ENCODE measurements at places on chromosomes 12 and 14.
A peak's percentile ranks its signal among the peaks of the same experiment; 100 is the strongest.

DNA sequence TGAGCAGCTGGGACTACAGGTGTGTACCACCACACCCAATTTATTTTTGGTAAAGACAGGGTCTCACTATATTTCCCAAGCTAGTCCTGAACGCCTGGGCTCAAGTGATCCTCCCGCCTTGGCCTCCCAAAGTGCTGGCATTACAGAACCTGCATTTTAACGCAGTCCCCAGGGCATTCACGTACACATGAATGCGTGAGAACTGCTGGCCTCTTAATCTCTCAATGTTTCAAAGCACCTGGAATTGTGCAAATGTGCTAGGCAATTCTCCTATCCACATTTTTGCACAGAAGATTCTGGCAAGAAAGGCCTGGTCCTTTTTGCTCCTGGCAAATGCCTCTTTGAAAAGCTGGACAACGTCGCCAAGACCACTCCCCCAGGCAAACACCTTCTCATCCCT lies 35.2 kb downstream of the TESC start:
- no peak for DNase-seq

- DNase-seq: no peak
Observed at GRCh38 chr14:35368139-35368460, 36.4 kb downstream of the NFKBIA start.

GRCh38 chr12:79252358-79253075 lies 387.9 kb downstream of the SYT1 start:
- DNase-seq: no peak

DNA sequence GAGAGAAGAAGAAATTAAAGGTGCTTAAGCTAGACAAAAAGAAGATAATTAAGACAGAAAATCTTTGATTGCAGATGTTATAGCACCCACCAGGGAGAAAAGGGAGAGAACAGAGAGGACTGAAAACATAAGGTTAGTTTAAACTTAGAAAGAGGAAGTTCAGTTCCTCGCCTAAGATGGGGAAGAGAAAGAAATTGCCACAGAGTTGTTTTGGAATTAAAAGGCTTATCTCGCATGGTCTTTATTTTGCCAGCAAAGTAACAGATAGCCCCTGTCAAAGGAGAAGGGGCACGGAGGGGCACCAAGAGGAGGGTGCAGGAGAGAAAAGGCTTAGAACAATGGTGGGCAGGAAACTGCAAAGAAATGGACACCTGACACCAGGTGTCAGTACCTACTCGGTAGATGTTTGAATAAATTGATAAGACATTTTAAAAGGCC lies 17.8 kb upstream of the OXA1L start:
- peak; percentile 22 for DNase-seq

- DNase-seq: peak; percentile 7
Observed at GRCh38 chr14:35196571-35196970, 74.2 kb downstream of the PRORP start.

DNA sequence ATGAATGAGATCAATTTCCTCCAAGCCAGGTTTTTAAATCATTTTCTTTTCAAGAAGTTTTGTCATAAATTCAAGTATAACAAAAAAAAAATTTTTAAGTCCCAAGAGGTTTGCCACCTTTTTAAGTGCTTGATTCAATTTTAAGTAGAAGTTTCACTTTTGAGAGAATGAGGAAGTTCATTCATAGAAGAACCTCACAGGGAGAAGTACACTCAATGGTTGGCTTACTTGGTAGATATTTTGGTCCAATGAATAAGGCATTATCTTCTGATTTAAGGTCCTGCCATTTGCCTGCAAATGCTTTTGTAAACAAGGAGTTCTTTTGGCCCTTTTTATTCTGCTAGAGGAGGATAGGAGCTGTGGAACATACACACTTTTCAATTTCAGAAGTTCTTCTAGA lies 96.7 kb upstream of the NOVA1 start:
- no peak for DNase-seq

- DNase-seq: no peak
Observed at GRCh38 chr12:131687346-131688125, 23.4 kb upstream of the SFSWAP start.

- no peak for DNase-seq
Observed at GRCh38 chr12:20155374-20155773, 213.0 kb upstream of the PDE3A start.

GRCh38 chr14:94163796-94164195 lies 10.3 kb upstream of the PPP4R4 start:
- DNase-seq: no peak

DNA sequence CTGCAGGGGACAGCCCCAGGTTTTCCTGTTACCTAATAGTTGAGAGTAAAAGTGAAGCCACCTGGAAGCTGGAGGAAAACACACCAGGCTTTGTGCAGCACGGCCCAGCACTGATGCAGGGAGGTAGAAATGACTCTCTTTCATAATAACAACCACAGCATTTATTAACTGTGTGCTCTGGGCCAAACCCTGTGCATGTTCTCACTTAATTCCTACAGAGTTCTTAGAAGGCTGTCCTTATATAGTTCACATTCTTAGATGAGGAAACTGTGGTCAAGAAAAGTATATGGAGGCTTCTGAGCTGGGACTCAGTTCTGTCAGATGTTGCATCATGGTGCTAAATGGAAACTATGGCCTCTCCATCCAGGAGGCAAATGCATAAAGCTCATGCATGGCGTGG lies 100.0 kb downstream of the PAPOLA start:
- DNase-seq: no peak

- DNase-seq: peak; percentile 41
Observed at GRCh38 chr12:125330645-125331341, 265.6 kb downstream of the AACS start.

- no peak for DNase-seq
Observed at GRCh38 chr12:116666305-116666673, 71.6 kb downstream of the SPRING1 start.

- peak; percentile 46 for DNase-seq
Observed at GRCh38 chr14:77124345-77125280, 17.0 kb downstream of the ZDHHC22 start.

- peak; percentile 40 for DNase-seq
Observed at GRCh38 chr14:97180304-97181200, 383.4 kb downstream of the VRK1 start.

DNA sequence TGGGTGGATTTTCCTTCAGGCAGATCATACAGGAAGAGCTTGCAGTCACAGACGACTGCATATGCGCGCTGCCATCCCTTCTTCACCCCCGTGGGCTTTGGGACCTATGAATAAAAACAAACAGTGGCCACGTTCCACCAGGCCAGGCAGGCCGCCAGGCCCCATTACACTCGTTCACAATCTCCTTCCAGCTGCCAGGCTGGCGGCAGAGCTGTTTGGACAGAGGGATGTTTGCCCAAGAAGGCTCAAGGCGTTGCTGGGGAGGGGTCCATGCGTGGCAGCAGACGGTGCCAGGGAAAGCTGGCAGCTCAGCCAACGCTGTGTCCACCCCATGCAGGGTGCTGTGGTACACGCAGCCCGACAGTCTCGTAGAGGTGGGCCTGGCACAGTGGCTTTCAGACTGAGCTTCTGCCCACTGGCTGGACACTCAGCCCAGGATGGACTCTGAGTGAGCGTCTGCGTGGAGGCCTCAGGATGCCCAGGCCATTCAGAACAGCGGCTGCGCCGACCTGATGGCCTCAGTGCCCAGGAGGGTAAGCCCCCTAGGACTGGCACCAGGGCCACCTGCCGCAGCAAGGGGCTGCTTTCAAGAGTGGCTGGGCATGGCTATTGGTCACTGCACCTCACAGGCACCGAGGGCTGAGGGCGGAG lies 27.5 kb downstream of the AMN start:
- no peak for DNase-seq

- DNase-seq: peak; percentile 15
Observed at GRCh38 chr14:22177870-22178269, 411.2 kb downstream of the DAD1 start.

GRCh38 chr14:77086951-77087350 lies 11.1 kb upstream of the CIPC start:
- no peak for DNase-seq

GRCh38 chr12:47967461-47968321 lies 4.3 kb downstream of the TMEM106C start:
- no peak for DNase-seq

GRCh38 chr14:104393199-104393897 lies 186.2 kb upstream of the C14orf180 start:
- DNase-seq: no peak

DNA sequence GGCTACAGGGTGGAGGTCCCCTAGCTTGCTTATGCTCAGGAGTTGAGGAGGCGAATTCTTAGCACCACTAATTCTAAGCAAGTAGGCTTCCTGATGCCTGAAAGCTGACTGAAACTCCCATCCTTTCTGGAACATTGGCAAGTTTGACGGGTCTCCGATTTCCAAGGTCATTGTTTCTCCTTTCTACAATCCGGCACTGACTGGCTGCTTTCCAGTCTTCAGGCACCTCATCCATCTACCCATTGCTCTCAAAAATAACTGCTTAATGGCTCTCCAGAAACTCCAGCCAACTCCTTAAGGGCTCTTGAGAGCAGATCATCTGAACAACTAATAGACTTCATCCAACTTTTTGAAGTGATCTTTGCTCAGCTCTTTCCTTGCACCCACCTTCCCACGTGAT lies 13.3 kb downstream of the REM2 start:
- no peak for DNase-seq

DNA sequence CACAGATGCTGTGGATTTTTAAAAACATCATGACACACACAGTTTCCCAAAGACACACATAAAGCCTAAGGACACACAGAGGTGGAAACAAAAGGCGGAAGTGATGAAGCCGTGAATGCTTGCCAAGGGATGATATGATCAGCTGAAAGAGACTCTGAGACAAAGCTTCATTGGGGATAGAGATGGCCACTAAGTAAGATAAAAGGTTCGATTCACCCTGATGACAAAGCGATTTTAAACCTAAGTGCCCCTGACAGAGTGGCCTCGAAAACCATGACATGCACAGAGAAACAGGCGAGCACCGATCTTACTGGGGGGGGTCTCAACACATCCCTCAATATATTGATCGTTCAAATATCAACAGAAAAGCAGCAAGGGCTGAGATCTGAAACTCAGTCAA lies 20.3 kb upstream of the EIF5 start:
- no peak for DNase-seq

GRCh38 chr12:122834921-122835749 lies at the start of gene HIP1R:
TSS of gene HIP1R (plus strand) at chr12:122835457. CDS start at chr12:122835551, 94 bp downstream.
- peak; percentile 58 for DNase-seq

DNA sequence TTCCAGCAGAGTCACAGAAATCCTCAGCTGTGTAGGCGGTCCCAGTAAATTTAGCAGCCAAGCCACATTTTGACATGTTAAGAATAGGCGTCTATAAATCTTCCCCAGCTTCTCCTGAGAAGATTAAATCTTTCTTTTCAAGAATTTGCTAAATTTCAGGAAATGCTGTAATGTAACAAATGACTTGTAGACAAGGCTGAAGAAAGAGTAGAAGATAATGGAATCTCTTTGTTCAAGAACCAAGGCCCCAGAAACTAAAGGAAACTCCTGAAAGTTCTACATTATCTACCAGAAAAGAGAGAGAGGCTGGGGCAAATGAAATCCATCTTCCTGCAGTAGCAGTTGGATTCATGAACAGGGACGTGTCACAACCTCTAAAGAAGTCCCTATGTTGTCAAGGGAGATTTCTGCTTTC lies 760.3 kb downstream of the NOVA1 start:
- no peak for DNase-seq

GRCh38 chr14:24978862-24979724 lies 70.9 kb downstream of the STXBP6 start:
- no peak for DNase-seq

DNA sequence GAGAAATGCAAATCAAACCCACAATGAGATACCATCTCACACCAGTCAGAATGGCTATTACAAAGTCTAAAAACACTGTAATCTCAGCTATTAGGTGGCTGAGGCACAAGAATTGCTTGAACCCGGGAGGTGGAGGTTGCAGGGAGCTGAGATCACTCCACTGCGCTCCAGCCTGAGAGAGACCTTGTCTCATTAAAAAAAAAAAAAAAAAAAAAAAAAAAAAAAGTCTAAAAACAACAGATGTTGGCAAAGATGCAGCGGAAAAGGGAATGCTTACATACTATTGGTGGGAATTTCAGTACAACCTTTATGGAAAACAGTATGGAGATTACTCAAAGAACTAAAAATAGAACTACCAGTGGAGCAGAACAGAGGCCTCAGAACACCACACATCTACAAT lies 19.0 kb upstream of the ATF7 start:
- no peak for DNase-seq

DNA sequence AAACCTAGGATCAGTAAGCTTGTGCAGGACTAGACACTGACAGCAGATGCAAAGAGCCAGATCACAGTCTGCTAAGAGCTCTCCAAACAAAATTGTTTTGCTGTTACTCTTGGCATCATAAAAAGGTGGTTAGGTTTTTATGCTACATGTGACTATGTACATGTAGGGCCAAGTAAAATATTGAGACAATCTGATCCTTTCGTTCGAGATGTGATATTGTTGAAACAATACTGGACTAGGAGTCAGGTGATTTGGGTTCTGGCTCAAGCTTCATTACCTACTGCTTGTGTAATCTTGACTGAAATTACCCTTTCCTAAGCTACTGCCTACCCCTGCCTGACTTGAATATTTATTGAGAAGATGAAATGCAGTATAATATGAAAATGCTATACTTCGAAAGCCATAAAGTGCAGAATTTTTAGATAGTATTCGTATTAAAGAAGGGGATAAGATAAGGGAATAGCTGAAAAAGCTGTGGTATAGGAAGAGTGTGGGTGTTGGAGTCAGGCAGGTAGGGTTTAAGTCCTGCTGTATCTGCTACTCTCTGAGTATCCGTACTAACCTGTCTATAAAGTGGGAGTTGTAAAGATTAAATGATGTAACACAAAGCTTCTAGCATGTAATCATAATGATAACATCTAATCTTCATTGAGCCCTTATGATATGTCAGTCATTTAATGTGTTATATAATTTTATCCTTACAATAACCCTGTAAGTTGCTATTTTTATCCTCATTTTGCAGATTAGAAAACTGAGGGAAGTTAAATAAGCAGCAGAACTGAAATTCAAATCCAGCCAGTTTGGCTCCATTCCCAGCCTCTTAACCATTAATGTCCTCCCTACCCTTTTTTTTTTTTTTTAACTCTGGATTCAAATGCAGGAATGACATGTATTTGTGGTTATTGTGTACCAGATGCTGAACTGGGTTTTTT lies 38.6 kb upstream of the ATF1 start:
- no peak for DNase-seq

DNA sequence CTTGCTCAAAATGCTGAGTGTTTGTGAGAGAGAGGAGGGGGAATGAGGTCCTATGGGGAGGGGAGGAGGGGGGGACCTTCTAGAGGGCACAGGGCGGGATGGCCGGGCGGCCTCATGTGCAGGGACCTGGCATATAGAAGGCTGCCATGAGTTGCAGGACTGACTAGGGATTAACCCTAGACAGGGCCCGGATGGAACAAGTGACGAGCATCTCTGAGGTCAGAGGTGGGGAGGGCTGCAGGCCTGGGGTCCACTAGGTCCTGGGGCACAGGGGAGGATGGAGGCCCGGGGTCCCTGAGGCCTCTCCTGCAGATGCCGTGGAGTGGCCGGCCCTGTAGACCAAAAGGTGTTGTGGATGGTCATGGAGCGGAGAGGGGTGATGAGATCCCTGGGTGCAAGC lies 104.0 kb upstream of the EIF5 start:
- DNase-seq: no peak

- no peak for DNase-seq
Observed at GRCh38 chr12:47770086-47770726, 2.8 kb upstream of the SLC48A1 start.
